ENCODE measurements at places on chromosomes 4 and X.

DNA sequence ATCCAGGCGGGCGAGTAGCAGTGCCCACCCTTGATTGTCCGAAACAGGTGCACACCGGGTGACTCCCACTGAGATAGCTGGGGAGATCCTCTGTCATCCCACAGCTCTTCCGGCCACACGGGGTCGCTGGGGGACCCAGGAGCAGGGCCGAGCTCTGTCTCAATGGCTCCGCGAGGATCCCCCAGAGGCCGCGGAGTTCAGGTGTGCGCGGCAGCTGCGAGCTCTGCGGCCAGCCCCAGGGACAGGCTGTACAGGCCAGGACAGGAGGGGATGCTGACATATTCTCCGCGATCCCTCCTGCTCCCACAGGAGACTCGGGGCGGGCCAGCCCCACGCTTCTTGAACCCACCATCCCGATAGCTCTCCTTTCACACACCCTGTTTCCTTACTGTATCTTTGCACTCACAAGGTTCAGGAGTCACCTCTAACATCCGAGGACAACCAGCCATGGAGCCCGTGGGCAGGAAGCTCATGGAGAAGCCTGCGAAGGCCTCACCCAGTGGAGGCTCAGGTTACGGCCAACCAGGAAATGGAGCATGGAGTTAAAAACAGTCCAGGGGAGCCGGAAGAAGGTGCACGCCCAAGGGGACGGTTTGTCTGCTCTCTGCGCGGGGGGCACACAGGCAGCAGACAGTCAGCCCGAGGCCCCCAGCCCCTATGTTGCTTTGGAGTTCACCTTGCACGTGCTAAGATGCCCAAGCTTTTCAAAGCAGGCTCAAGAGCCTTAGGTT is 77.9 kb upstream of the AMELX start:
- DNase-seq, result peak; percentile 5

GRCh38 chr4:81981218-81981617 is 392.6 kb downstream of the HNRNPD start:
- no peak for DNase-seq

- no peak for DNase-seq
These were observed 12.6 kb downstream of the SRD5A3 start for GRCh38 chr4:55358668-55359067.

GRCh38 chrX:65874765-65875164 is 165.1 kb downstream of the VSIG4 start:
- DNase-seq, result no peak

All from iPS DF 6.9 (cell line).